Amniotic epithelial cell (primary cell): ENCODE measurements at places on chromosomes 16 and 17.
A peak's percentile ranks its signal among the peaks of the same experiment; 100 is the strongest.

- DNase-seq: peak; percentile 9
These were observed 714 bp downstream of the ACSF3 start for GRCh38 chr16:89094252-89094879.

GRCh38 chr16:28163699-28164098 is 48.1 kb downstream of the XPO6 start:
- DNase-seq: no peak

DNA sequence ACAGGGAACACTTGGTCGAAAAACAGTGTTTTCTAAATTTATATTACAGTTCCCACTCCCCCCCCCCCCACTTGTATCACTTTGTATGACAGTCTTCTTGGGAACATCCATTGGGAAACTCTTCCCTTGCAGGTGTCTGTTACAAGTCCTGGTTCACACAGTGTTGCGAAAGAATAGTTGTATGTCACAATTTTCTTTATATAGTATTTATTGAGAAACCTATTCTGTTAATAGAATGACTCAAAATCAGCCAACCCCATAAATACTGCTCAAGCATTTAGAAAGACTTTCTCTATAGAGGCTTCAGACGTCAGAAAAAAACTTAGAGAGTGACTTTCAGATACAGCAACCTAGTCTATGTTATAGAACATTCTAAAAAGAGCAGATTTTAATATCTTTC is 414.4 kb downstream of the WWOX start:
- DNase-seq: peak; percentile 2

- no peak for DNase-seq
These were observed 156.0 kb downstream of the MAF start for GRCh38 chr16:79444572-79444971.

DNA sequence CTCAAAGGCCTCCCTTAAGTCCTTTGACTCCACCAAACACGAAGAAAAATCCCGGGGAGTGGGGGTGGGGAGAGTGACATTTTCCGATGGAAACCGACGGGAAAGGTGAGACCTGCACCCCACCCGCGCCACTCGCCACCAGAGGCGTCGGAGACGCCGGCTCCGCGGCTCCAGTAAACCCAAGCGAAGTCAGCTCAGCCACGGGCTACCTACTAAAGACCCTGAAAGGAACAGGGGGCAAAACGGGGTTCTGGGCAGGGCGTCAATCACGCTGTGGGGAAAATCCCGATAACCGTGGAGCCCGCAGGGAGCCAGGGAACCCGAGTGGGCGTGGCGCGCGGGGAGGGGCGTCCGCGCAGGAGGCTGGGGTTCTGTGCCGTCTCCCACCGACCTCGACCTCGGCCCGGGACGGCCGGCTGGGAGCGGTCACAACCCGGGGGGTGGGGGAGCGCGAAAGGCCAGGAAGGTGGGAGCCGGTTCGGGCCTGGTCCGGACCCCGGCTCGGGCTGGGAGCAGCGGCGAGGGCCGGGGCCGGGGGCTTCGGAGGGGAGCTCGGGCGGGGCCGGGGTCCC is 565 bp downstream of the WDR45B start:
- no peak for DNase-seq

GRCh38 chr16:55503726-55504550 is 4.9 kb upstream of the LPCAT2 start:
- no peak for DNase-seq

DNA sequence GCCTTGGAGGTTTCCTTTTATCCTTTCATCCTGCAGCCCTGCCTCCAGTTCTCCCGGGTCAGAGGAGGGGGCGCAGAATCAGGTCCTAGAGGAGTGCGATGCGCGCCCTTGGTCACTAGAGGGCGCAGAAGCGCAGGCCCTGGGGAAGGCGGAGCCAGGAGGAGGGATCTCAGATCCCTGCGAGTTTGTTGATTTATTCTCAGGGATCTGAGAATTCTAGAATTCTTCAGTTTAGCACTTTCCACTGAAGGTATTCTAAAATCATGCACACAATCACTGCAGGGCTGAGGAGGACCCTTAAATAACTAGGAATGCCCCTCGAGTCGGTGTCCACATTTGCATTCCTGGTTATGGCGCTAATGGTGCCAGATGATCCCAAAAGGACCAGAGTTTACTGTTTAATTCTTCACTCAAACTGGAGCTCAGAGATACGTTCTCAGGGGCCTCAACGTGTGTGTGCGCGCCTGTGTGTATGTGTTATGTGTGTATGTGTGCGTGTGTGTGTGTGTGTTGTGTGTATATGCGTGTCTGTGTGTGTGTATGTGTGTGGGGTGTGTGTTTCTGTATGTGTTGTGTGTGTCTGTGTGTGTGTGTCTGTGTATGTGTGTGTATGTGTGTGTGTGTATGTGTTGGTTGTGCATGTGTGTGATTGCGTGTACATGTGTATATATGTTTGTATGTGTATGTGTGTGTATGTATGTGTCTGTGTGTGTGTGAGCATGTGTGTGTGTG is 6.9 kb upstream of the ELAC2 start:
- peak; percentile 35 for DNase-seq

DNA sequence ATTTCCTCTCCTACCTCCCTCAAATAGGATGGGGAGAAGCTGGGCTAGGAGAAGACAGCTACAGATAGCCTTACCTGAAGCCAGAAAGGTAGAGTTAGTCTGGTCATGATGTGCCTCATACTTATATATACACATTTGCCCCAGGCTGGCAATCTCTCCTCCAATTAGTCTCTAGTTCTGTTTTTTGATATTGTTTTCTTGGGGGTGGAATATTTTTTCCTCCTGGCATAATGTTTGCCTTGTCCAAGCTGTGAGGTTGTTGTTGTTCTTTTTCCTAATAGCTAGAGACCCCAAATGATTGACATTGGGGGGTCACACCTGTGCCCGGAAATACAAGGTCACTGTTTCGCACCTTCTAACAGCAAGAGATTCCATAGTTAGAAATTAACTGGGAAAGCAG is at the start of gene UMOD:
UMOD (minus strand) TSS at position 101 of the 400 bp plus-strand sequence. CDS start 1,978 bp downstream, outside the sequence.
- DNase-seq: no peak

DNA sequence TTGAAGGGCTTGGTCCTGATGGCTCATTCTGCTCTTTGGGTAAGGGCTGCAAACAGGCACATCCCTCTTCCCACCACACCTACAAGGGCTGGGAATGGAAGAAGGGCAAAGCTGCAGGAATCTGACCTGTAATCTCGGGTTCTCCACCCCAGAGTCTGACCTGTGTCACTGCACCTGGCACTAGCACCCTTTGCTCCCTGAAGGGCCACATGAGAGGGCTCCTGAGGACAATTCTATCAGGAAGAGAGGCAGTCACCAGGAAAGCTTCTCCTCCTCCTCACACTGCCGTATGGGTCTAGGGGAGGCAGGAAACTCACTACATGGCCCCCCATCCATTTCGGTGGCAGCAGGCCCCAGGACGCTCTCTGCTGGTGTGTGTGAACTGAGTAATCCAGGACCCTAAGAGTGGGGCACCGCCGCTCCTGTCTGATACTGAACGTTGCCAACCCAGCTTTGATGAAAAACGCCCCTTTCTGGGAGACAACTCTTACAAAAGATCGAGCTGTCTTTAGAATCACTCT is 26.4 kb downstream of the TTLL6 start:
- DNase-seq: no peak

GRCh38 chr17:78378225-78379130 is at the start of gene PGS1:
Gene PGS1 (plus strand): TSS chr17:78378649. CDS start chr17:78378666, 17 bp downstream.
- DNase-seq: peak; percentile 66

DNA sequence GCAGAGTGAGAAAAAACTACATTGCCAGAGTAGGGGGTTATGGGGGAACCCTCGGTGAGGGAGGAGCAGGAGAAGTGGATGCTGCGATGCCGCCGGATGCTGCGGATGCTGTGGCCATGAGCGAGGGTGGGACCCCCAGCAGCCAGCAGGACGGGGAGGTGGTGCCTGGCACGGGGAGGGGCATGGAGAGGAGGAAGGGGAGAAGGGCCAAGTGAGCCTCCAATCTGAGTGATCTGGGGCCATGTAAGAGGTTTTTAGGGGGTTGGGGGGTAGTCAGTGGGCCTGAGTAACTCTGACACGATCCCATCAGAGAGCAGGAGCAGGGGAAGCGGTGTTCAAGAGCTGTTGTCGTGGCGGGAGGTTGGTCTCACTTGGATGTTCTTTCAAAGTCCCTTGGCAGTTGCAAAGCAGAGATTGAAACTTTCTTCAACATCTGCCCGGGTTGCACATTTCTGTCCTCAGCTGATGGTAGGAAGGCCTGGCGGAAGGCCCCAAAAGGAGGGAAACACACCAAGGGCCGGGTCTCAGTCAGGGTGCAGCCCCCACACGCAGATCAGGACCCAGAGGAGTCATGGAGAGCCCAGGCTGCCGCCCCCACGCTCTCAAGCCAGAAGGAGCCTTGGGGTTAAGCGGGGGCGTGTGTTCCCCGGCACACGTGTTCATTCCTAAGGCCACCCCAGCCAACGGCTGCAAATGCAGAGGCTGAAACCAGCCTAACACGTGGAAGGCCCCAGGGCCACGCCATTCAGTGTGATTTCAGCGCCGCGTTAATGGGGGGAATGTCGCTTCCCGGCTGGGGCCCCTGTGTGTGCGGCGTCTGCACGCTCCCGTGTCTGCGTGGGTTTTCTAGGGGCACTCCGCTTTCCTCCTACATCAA is 81.7 kb downstream of the ZDHHC7 start:
- DNase-seq: peak; percentile 53

DNA sequence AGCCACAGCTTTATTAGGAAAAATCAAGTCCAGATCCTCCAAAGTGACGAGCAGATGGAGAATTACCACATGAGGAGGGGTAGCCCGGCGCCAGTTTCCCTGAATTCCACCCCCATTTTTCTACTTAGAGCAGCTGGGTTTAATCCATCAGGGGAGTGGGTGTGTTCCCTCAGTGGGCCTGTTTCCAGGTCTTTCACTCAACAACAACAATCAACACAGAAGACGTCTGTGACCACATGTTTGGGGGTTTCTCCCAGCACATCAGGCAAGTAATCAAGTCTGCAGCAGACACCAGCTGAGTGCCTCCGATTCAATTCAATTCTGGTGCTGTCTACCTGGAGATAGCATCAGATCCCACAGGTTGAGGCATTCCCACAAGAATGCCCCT is 6.8 kb downstream of the SLC6A2 start:
- DNase-seq: no peak

DNA sequence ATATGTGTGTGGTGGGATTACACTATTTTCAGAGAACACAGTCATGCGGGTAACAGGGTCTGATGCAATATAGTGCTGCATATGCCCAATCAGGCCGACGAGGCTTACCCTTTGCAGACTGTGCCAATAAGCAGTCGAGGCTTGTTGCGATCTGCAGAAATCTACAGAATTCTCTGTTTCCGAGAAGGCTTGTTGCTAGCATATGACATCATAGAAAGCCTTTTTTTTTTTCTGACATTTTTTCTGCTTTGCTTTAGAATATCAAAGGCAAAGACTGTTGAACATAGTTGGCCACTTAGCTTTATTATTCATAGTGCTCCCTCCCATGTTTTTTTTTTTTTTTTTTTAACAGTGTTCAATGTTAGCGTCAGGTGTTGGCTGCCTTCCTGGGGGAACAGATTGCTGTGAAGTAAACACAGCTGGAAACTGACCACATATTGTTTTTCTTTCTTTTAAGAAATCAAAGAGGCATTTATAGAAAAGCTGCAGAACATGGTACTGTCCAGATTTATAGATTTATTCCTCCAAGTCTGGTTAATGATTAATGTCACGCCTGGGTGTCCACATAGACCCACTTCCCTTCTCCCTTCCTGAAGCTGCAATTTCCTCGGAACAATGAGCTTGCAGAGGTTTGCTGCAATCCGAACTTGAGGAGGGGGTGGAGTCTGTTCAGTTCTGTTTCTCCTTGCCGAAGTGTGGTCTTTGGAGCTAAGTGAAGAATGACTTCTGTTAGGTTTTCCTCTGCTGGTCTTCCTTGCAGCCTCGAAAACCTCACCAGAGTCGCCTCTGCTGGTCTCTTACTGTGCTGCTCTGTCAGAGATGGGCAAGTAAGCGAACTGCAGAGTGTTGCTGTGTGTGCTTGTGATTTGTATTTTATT is 87.3 kb downstream of the MAP2K6 start:
- peak; percentile 78 for DNase-seq

DNA sequence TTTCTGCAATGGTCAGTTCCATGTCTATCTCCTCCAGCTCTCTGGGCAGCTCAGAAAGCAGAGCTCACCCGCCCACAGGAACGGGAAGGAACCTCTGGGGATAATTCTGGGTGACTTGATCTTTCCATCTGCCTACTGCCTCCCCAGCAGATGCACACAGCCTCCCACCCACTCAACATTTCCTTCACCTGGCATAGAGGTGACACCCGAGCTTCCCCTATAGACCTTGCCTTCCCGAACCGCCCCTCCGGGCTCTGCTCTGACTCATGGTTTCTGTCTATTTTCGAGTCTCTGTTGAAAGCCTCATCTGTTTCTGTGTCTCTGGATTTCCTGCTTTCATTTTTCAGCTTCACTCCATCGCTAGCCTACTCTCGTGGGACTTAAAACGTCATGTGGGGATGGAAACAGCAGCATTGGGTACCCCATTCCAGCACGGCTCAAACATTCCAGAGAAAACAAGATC is 11.4 kb downstream of the GGA3 start:
- DNase-seq: peak; percentile 74

GRCh38 chr17:58527306-58527705 is 12.9 kb upstream of the MTMR4 start:
- no peak for DNase-seq

DNA sequence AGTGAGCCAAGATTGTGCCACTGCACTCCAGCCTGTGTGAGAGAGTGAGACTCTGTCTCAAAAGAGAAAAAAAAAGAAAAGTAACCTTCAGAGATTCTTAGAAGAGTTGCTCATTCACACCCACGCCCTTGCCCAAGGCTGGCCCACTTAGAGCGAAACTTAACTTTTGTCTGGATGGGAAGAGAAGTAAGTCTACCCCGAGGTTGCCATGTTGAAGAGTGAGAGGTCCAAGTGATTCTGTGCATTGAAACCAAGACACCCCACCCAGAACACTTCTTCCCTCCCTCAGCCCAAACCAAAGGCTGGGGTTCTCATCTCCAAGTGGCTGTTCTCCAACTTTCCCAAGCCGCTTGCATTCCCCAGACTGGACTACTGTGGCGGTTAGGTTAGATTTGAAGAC is 2.4 kb upstream of the CISD3 start:
- no peak for DNase-seq

GRCh38 chr17:72560303-72561247 is 439.8 kb downstream of the SOX9 start:
- DNase-seq: peak; percentile 29

DNA sequence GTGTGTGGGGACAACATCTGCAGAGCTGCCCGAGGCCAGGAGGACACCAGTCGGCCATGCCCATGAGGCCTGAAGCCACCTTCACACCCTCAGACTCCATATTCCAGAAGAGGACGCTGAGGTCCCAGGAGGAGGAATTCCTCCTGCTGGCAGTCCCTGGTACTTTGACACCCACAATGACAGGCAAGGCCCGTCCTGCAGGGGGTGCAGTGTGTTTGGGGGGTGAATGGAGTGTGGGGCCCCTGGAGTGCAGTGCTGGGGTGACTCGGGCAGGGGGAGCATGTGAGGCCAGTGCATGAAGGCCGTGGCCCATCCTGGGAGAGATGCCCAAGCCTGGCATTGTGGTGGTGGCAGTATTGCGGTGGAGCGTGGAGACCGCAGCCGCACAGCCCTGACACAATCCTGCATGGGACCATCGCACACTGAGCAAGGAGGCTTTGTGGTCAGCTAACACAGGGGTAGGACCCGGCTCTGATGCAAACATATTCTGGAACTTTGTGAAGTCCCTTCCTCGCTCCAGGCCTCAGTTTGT is 52.2 kb downstream of the ZDHHC7 start:
- no peak for DNase-seq
